ENCODE measurements at places on chromosomes 16 and 17.

GRCh38 chr17:45341533-45342158 lies 24.8 kb upstream of the MAP3K14 start:
- no peak for DNase-seq

GRCh38 chr16:72809446-72809845 lies 238.5 kb downstream of the ZFHX3 start:
- DNase-seq: no peak

- no peak for DNase-seq
Measured at GRCh38 chr17:32274101-32274500, 8.5 kb downstream of the RHBDL3 start.

DNA sequence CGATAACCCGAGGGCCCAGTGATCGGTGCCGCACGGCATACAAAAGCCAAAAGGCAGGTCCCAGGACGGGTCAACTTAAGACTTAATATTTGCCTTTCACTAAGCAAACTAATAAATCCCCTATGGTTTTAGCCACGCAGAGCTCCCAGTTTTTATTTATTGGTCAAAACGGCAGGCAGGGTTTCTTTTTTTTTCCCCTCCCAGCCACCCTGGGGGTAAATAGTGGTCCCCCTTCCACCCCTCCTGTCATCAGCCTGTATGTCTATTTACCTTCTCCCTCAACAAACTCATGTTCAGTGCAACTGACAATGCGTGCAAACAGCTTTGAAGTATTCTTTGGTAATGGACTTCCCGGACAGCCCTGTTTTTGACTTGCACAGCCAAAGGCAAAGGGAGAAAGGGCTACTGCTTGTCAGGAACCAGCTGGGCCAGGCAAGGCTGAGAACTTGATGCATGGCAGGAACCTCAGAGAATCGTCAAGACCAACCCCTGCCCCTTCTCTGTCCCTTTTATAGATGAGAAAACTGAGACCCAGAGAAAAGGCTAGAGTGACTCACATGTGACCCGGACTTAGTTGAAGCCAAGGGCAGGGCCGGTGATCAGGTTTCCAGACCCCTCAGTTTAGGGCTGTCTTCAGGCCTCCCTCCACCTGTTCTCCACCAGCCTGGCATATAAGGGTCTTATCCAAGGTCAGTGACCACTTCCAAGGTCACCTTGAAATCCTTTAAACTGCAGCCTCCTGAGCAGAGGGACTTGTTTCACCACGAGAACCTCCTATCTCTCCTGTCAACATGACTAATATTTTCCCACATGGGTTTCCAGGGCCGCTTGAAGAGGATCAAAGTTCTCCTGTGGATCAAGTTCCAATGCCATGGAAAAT lies 279.0 kb downstream of the SOX9 start:
- DNase-seq: peak; percentile 51

GRCh38 chr16:56929639-56930038 lies 2.3 kb upstream of the HERPUD1 start:
- no peak for DNase-seq

DNA sequence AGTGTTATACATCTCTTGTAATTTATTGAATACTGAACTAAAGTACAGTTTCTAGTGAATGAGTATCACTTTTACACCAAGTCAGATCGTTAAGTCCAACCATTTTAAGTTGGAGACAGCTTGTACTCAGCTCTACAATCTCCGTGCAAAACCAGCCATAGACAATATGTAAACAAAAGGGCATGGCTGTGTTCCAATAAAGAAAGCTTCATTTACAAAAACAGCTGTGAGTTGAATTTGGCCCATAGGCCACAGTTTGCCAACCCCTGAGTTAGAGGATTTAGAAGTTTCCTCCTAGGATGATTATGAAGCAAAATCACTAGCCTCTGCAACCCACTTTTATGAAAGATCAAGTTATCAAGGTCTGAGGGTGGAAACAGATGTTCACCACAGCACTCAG lies 105.7 kb upstream of the RCVRN start:
- no peak for DNase-seq

- no peak for DNase-seq
Measured at GRCh38 chr17:39607057-39607850, 466 bp downstream of the NEUROD2 start.

DNA sequence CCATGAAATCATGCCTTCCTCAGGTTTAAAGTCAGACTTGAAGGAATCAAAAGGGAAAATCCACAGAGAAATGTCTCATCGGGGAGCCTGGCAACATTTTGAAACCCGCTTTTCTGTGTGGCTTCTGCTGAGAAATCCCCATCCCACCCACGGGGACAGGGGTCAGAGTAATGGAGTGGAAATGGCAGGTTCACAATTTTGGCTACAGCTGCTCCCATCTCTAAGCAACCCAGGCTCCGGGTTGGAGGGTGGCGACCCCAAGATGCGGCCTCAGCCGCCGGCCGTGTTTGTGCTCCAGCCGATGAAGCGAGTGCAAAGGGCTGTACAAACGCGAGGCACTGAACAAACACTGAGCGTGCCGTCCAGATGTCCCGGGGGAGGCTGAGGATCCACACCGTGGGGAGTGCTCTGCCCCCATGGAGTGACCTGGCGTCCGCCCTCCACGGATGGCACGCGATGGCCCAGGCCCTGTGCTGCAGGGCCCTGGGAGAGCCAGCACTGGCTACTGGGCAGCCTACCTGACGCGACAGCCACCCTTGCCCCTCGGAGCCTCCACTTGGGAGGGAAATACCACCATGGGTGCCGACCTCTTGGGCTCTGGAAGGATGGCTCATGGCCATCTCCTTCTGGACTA lies 22.2 kb downstream of the SLC43A2 start:
- no peak for DNase-seq

GRCh38 chr16:27399969-27400368 lies 2.0 kb upstream of the IL21R start:
- no peak for DNase-seq

DNA sequence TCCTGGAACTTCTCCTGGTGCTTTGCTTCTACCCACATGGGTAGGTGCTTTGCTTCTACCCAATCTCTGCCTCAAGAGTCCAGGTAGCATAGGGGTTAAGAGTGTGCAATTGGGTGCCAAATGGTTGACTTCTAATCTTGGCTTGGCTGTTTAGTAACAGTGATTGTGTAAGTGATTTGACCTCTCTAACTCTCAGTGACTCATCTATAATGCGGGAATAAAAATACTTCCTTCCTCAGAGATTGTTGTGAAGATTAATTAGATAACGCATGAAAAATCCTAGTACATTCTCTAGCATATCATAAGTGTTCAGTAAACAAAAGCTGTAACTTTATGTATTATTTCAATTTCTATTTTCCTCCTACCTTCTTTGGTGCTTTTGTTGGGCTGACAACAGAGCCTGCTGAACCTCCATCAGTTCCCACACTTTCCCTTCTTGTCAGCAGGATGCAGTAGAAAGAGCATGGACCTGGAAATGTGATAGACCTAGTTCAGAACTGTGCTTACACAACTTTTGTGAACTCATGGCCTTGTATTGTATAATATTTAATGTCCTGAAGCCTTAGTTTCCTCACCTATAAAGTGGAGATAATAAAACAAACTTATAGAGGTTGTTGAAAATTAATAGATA lies 72.9 kb upstream of the SMIM36 start:
- no peak for DNase-seq

GRCh38 chr16:77928096-77928495 lies 94.3 kb upstream of the CLEC3A start:
- DNase-seq: no peak

GRCh38 chr17:77755410-77755963 lies 203.0 kb upstream of the TNRC6C start:
- no peak for DNase-seq

DNA sequence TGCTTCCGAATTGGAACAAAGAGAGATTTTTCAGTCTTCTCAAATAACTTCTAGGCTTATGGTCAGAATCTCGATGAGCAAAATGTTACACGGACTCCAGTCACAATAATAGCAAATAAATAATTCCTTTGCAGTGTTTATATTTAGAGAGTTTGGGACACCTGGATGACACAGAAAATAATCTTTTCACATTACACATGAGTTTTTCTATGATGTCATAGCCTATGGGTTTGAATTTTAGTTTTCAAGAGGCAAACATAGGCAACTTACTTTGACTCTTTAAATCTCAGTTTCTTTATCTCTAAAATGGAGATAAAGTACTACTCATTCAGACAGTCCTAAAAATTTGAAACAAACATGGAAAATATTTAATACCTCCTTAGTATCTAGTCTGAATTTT lies 372.0 kb downstream of the HAPSTR1 start:
- DNase-seq: no peak

GRCh38 chr17:10635290-10635689 lies 21.8 kb downstream of the MYH3 start:
- DNase-seq: no peak

GRCh38 chr17:4444782-4445473 lies 11.2 kb downstream of the SPNS3 start:
- no peak for DNase-seq

DNA sequence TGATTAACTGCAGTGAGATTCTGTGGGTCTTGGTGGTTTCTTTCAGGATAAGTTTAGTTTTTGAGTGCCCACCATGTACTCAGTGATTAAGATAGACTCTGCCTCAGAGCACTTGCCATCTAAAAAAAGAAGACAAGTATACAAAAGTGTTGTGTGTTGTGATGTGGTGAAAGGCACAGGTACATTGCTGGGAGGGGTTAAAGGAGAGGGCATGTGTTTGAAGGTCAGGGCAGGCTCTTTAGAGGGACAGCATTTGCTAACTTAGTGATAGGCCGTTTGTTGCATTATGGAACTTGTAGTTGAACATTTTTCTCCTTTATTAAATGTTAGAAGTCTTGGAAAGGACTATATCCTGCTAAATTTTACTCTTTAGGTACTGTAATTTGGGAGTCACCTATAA lies 26.5 kb downstream of the SF3B3 start:
- DNase-seq: no peak

- DNase-seq: peak; percentile 54
Measured at GRCh38 chr16:66326991-66327513, 39.4 kb upstream of the CDH5 start.

DNA sequence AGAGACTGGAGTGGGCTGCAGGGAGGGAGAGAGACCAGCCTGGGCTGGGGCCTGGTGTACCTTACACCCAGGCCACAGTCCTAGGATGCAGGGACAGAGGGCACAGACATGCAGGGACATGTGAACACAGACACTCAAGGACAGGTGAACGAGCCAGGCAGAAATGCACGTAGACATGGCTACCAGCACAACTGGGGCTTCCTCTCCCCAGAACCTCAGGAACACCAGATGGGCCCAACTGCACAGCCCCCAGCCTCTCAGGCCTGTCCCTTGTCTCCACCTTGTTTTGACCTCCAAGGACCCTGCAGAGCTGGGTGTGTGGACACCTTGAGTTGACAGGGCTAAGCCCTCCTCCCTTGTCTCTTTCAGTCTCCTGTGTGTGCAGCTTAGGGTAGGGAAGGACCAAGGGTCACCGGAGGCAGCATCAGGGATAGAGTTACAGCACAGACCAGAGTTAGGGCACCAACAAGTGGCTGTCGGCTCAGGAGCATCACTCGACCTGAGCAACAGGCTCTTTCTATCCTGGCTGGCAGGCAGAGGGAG lies 9.2 kb downstream of the SEZ6 start:
- DNase-seq: no peak

- DNase-seq: no peak
Measured at GRCh38 chr16:55566432-55567175, at the start of gene CAPNS2. Gene CAPNS2 (plus strand): TSS chr16:55566684. CDS start chr16:55566757, 73 bp downstream.

- no peak for DNase-seq
Measured at GRCh38 chr17:48025904-48026501, 11.6 kb downstream of the COPZ2 start.

DNA sequence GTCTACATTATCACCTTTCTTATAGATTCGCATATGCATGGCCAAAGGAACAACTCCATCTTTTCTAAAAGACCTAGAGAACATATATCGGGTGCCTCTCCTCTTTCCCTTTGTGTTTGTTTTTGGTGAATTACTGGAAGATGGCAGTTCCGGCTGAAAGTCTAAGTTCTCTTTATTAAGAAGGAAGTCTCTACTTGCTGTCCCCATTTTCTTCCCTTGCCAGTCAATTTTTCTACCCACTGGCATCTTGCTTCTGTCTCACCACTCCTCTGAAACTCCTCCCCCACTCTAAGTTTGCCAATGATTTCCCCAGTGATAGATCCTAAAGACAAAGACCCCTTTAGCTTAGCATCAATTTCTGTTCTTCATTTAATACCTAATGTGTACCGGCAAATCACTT lies 93.9 kb upstream of the CORO6 start:
- DNase-seq: no peak

- no peak for DNase-seq
Measured at GRCh38 chr16:89038811-89039735, 54.6 kb upstream of the ACSF3 start.

- peak; percentile 88 for DNase-seq
Measured at GRCh38 chr16:15907863-15908478, 19.6 kb upstream of the CEP20 start.

DNA sequence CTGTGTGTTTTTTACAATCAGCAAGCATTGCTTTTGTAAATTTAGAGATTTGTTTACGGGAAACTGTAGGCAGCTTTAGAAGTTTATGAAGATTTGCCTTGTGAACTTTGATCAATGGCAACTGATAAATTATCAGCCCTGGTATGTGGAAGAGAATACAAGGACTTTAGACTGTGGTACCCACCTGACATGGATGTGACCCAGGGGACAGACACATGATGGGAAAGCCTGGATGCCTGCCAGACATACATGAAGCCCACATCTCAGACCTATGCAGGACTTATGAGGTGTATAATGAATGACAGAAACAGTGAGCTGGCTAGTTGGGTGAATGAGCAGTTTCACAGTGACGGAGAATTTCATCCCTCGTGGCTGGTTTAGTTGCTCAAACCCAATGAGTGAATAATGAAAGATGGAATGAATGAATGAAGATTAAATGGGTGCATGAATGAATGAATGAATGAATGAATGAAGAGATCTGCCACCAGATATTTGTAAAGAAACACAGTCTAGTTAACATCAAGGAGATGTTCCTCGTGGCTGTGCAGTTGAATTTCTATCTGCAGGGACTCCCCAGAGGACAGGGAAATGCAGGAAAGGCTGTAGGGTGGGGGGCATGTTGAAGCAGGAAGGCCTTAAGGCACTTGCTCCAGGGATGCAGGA lies 7.6 kb downstream of the TMEM92 start:
- DNase-seq: no peak

DNA sequence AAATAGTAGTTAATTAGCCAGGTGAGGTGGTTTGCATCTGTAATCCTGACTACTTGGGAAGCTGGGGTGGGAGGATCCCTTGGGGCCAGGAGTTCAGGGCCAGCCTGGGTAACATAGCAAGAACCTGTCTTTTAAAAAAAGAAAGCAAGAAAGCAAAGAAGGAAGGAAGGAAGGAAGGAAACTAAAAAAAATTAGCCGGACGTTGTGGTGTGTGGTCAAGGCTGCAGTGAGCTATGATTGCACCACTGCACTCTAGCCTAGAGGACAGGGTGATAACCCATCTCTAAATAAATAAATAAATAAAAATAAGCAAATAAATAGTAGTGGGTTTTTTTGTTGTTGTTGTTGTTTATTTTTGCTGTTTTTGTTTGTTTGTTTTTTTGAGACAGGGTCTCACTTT lies 39.3 kb upstream of the MAP2K6 start:
- DNase-seq: no peak

- DNase-seq: no peak
Measured at GRCh38 chr16:12661656-12662172, 142.0 kb downstream of the CPPED1 start.

All from NCI-H774 (cell line).